ENCODE measurements at places on chromosomes 13 and 19.

DNA sequence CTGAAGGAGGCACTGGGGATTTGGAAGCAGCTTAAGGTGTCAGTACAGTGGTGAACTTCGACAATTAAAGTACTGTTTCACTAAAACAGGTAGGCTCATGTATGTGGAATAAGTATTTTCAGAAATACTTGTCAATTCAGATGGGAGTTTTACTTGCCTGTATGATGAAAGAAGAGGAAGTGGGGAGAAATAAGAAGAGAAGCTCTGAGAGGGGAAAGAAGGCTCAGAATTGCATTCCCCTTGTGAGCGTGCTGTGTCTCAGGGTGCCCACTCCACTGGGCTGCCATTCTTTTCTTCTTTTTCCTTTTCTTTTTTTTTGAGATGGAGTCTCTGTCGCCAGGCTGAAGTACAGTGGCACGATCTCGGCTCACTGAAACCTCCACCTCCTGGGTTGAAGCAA lies 38.6 kb upstream of the RNF17 start:
- no peak for DNase-seq

DNA sequence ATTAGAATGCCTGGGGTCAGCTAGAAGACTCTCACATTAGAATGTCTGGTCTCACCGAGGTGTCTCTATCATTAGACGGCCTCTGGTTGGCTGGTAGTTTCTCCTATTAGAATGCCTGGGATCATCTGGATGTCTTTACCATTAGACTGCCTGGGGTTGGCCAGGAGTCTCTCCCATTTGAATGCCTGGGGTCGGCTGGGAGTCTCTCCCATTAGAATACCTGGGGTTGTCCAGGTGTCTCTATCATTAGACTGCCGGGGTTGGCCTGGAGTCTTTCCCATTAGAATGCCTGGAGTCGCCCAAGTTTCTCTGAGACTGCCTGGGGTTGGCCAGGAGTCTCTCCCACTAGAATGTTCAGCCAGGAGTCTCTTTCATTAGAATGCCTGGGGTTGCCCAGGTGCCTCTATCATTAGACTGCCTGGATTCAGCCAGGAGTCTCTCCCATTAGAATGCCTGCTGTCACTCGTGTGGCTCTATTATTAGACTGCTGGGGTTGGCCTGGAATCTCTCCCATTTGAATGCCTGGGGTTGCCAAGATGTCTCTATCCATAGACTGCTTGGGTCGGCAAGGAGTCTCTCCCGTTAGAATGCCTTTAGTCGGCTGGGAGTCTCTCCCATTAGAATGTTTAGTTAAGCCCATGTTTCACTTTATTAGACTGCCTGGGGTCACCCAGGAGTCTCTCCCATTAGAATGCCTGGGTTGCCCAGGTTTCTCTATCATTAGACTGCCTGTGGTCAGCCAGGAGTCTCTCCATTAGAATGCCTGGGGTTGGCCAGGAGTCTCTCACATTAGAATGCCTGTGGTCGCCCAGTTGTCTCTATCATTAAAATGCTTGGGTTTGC lies 1467.8 kb downstream of the UQCRFS1 start:
- no peak for DNase-seq

DNA sequence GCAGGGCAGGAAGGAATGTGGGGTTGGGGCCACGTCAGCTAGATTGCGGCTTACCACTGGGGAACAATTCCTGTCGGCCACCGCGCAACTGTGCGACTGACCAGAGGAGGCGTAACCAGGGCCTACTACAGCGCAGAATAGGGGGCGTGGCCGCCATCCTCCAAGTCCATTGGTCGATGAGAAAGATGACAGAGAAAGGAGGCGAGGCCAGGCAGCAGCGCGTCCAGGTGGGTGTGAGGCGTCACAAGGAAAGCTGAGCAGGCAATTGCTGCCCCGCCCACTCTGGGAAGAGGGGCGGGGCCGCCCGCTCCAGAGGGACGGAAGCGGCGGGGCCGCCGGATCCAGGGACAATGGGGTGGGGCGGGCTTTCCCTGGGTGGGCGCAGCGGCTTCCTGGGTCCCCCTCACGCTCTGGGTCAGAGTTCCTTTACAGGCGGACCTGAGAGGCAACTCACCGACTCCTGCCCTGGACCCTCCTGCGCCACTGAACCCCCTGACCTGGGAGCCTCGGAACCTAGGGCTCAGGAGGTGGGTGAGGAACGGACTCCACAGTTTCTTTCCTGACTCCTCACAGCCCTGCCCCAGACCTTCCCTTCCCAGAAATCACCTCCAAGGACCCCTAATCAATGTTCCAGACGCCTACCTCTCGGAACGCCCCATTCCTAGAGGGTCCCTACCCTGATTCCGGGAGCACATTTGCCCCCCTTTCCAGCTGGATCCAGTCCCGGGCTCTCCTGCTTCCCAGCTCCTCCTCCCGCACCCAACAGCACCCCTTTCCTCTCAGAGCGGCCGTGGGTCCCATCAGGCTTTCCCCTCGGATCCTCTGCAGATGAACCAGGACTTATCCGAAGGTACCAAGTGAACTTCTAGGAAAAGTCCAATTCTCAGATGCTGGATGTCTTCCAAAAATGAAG lies 101.5 kb upstream of the ZNF492 start:
- no peak for DNase-seq

DNA sequence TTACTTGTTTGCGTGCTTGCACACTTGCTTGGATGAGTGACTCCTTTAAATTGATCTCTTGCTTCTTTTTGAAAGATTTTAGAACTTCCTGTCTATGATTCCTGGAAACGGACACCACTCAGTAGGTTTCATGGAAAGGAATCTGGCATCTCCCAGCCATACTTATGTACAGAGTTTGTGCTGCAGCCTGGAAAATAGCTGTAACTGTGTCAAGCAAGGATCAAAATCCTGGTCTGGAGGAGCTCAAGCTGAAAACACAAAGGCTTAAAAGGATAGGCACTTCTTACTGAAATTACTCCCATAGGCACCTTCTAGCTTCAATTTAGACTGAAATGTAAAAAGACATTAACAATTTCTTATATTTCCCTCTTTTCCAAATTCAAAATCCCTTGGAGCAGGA lies 1.4 kb upstream of the FREM2 start:
- DNase-seq, result no peak

DNA sequence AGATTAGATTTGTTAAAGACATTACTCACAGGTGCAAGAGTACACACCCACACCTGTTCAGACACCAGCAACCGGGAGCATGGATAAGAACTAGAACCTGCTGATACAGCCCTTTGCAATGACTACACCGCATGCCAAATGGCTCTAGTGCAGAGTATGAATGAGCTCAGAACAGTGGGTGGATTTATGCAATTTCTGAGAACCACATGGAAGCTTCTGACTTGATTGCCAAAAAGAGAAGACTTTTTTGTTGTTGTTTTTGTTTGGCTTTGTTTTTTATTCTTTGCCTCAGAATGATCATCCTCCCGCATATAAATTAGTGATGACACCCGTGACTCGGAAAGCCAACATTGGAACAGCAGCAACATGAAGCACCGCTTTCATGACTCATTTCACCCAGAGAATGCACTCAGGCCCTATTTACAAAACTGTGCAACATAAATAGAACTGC lies 77.4 kb upstream of the LRCH1 start:
- no peak for DNase-seq

GRCh38 chr19:21028969-21029268 lies 8.5 kb downstream of the ZNF430 start:
- DNase-seq, result no peak

GRCh38 chr13:76943646-76944045 lies 4.7 kb upstream of the ACOD1 start:
- DNase-seq, result no peak

- DNase-seq, result peak; percentile 27
Observed at GRCh38 chr19:54325194-54325621, 12.2 kb upstream of the LILRA5 start.

- peak; percentile 74 for DNase-seq
Observed at GRCh38 chr19:12774588-12775555, at the start of gene HOOK2. Gene HOOK2 (minus strand): TSS chr19:12775552. CDS start chr19:12775449, 103 bp downstream.

DNA sequence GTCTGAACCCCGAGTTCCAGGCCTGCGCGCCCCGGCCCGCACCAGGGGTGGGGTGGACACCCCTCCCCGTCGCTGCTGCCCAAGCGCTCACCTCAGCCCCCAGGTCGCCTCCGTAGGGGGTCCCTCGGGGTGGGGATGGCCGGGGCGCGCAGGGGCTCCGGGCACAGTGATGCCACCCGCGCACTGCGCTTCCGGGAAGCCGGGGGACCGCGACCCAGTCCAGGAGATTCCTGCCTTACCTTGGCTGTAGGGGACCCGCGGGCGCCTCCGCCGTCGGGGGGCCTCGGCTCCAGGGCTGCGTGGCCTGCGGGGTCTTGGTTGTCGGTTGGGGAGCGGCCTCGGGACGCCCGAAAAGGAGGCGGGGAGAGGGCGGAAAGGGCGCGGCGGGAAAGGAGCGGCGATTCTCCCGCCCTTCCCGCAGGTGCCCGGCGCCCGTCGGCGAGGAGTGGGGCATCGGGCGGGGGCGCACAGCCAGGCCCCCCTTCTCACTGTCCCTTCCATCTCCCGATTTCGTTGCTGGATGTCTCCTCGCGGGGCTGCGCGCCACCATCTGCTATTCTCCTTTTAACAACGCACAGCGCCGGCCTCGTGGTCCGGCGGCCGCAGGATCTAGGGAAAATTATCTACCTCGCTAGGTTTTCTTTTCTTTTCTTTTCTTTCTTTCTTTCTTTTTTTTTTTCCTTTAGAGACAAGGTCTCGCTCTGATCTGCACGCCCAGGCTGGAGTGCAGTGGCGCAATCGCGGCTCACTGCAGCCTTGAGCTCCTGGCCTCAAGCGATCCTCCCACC lies at the start of gene KEAP1:
TSS of gene KEAP1 (minus strand) at position 355 of the 788 bp plus-strand sequence. CDS start 3,323 bp downstream, outside the sequence.
- peak; percentile 65 for DNase-seq

GRCh38 chr19:1522061-1522460 lies 1.8 kb upstream of the PLK5 start:
- DNase-seq, result no peak

All from NCI-H2171 treated with DMSO at 0.1 percent for 48 hours (cell line).